ENCODE measurements at places on chromosomes 16 and 17. TPM values are rescaled to one million over a fixed set of nuclear protein-coding genes. Genes with fewer than 3 reads are reported as not detected.

The CALB2 gene
- total RNA-seq: not detected

DNA sequence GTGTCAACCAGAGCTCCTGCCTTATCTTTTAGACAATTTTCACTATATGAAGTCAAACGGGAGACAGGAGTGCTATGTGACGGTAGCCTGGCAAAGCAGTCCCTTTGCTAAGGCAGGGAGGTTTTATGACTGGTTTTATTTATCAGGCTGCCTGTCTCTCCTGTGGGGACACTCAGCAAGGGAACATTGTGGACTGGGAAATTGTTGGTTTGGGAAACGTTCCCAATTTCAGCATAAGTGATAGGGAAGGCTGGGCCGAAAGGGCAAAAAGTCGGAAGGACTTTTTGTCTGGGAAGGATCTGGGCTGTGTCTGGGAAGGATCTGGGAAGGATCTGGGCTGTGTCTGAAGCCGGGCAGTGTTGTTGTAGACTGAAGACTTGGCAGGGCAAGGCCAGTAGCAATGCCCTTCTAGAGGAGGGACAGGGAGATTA is 211.2 kb downstream of the PARN start:
- peak overlapping the region; percentile 2 for H3K27ac ChIP-seq
- H3K4me3 ChIP-seq: no peak overlapping the region
- H3K27me3 ChIP-seq: no peaks in the 10 kb centered on the region
- H3K4me1 ChIP-seq: peaks cover 4% of the 10 kb centered on the region

The ANKRD40CL gene
- not detected for total RNA-seq

- DNase-seq: peak; percentile 88
- peaks cover 81% of the 10 kb centered on the region for H3K4me1 ChIP-seq
- H3K4me3 ChIP-seq: no peak overlapping the region
- no peaks in the 10 kb centered on the region for H3K27me3 ChIP-seq
These were observed 36.0 kb downstream of the CHD9 start for GRCh38 chr16:53090591-53091411.

The LGALS9B gene
- total RNA-seq: not detected

- no peak overlapping the region for H3K27ac ChIP-seq
- no peak overlapping the region for H3K4me3 ChIP-seq
- no peaks in the 10 kb centered on the region for H3K27me3 ChIP-seq
These were observed 33.1 kb downstream of the SMARCE1 start for GRCh38 chr17:40614431-40615067.

DNA sequence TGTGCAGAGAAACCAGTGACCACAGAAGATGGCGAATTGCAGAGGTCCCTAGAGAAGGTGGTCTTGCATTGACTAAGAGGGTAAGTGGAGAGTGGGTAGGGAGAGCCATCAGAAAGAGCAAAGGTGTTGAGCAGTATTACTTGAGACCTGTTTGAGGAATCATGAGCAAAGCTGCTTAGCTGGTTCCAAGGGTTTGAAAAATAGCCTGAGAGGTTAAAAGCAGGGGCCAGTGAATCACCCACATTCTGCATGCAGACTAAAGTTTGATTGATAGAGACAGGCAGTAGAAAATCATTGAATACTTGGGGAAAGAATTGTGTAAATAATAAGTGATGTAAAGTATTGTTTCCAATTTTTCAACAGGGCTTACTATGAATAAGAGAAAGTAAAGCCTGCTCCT is 34.0 kb upstream of the KCNJ16 start:
- H3K27me3 ChIP-seq: no peaks in the 10 kb centered on the region
- no peaks in the 10 kb centered on the region for H3K4me1 ChIP-seq
- DNase-seq: no peak
- no peaks in the 10 kb centered on the region for H3K36me3 ChIP-seq
- H3K4me3 ChIP-seq: no peak overlapping the region

The CDH13 gene
- total RNA-seq: 21.1 TPM

The APRT gene
- total RNA-seq: 76.5 TPM

The MT1A gene
- 10.0 TPM for total RNA-seq

DNA sequence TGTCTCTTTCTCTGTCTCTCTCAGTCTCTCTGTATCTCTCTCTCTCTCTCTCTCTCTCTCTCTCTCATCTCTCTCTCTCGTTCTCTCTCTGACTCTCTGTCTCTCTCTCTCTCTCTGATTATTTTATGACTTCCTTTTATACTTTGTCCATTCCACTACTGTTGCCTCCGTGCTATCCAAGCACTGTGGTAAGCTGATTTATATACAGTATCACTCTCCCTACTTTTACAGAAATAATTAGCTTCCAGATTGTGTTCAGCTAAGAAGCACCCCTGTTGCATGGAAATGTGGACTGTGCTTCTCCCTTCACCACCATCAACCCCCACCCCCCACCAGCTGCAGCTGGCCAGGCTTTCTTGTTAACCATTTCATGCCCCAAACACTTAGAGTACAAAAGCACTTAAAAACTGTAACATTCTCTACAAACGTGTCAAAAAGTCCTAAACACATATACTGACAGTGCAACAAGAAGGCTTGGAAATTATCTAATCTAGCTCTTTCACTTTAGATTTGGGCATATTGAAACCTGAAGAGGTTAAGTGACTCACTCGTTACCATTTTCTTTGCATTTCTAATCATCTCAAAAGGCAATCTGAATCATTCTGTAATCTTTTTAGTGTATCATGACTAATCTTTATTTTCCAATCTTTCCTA is 11.6 kb upstream of the TMEM100 start:
- no peak for DNase-seq
- H3K27me3 ChIP-seq: no peaks in the 10 kb centered on the region
- peak overlapping the region; percentile 91 for H3K27ac ChIP-seq
- H3K4me3 ChIP-seq: no peak overlapping the region
- peaks cover 21% of the 10 kb centered on the region for H3K4me1 ChIP-seq

DNA sequence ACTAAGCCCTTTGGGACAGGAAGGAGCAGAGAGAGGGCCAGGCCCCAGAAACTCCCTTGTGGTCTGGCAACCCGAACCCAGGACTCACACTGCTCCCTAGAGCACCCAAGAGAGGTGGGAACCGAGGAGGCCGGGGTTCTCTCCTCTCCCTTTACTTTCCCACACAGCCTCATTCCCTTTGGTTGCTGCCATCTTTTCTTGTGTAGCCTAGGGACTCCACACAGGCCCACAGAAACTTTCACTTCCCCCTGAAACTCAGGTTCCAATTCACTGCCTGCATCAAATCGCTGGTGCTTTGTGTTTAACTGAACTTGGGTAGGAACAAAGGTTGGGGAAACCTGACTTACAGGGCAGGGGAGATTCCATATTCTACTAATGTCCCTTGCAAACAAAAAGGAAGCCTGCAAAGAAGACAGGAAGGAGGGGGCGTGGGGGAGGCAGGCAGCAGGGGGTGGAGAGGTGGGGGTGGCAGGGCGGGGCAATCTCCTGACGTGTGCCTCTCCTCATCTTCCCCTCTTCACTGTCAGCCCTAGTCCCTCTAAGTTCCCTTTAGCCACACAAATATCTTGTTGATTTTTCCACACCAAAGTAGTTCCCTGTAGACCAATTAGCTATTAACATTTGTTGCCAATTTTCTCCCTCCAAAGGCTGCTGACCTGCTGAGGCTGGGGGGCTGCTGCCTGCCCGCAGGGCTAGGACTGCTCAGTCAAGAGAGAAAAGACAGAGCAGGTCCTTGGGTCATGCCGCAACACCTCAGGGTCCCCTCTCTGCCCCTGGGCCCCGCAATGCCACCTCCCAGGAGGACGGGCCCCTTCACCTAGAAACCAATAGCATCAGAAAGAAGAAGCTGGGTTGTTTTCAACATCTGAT is 8.0 kb downstream of the ST3GAL2 start:
- DNase-seq: no peak
- no peaks in the 10 kb centered on the region for H3K36me3 ChIP-seq
- H3K27ac ChIP-seq: peak overlapping the region; percentile 90
- H3K4me3 ChIP-seq: no peak overlapping the region

GRCh38 chr16:20291208-20292206 is 35.8 kb downstream of the GP2 start:
- H3K27ac ChIP-seq: no peak overlapping the region
- no peaks in the 10 kb centered on the region for H3K36me3 ChIP-seq
- H3K4me3 ChIP-seq: no peak overlapping the region
- no peak for DNase-seq

DNA sequence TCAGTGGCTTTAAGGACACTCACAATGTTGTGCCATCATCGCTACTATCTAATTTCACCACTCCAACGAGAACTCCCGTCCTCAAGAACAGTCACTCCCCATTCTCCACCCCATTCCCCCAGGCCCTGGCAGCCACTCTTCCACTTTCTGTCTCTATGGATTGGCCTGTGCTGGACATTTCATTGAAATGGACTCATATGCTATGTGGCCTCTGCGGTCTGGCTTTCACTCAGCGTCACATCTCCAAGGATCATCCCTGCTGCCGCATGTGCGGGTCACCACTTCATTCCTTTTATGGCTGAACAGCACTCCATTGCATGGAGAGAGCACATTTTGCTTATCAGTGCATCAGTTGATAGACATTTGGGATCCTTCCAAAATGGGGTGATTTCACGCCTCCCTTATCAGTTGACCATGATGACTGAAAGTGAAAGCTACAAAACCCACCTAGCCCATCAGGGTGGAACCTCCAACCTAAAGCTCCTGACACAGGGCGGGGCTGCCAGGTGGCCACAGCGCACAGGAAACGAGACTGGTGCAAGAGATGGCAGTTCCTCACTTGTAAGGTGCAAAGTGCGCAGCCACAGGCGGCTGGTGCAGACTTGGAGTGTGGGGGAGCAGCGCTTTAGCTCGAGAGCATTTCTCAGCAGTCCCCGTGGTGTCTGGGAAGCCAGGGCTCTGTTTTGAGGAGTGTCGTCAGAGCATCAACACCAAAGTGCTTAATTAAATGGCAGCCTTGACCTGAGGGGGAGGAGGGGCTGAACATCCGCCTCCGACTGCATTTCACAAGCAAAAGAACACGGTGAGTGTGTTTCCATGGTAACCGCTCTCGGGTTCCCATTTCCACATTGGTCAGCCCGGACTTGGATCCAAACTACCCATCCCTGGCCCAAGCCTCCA is 23.8 kb downstream of the COTL1 start:
- H3K4me1 ChIP-seq: peaks cover 38% of the 10 kb centered on the region
- H3K27me3 ChIP-seq: no peaks in the 10 kb centered on the region
- peak overlapping the region; percentile 26 for H3K4me3 ChIP-seq

DNA sequence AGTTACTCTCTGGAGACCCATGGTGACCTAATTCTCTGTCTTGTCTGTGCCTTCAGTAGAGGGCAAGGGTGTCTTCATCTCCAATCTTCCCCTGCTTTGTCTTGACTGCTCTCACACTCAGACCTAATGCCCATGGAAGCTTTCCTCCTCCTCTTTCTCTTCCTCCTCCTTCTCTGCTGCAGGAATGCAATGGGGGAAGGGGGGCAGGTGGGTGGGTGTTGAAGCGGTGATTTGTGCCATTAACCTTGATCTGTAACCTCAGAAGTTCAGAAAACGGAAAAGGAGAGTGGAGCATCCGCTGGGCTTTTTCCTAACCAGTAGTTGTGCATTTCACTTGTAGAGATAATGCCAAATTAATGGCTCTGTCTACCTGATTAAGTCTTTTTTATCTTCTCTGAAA is 172.3 kb upstream of the CDH11 start:
- no peak overlapping the region for H3K27ac ChIP-seq
- no peaks in the 10 kb centered on the region for H3K36me3 ChIP-seq
- DNase-seq: no peak
- no peaks in the 10 kb centered on the region for H3K4me1 ChIP-seq
- no peak overlapping the region for H3K4me3 ChIP-seq

DNA sequence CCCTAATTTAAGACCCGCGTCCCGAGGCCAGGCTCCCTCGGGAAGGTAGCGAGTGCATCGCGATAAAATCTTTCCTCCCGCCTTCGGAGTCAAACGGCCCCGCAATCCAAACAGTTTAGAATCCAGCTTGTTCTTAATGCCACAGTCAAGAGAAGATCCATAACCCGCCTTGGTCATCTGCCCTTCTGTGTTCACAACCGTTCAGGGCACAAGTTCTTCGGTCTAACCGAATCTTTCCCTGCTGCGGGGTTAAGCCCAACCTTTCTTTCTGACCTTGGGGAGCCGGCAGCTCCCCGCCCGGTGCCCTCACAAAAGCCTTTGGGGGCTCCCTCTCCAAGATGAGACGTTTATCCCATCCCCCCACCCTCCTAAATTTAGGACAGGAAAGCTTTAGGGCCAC is 30.3 kb downstream of the CPSF4L start:
- H3K4me3 ChIP-seq: peak overlapping the region; percentile 98
- H3K36me3 ChIP-seq: no peaks in the 10 kb centered on the region
- no peaks in the 10 kb centered on the region for H3K27me3 ChIP-seq
- H3K4me1 ChIP-seq: peaks cover 49% of the 10 kb centered on the region
- no peak for DNase-seq

DNA sequence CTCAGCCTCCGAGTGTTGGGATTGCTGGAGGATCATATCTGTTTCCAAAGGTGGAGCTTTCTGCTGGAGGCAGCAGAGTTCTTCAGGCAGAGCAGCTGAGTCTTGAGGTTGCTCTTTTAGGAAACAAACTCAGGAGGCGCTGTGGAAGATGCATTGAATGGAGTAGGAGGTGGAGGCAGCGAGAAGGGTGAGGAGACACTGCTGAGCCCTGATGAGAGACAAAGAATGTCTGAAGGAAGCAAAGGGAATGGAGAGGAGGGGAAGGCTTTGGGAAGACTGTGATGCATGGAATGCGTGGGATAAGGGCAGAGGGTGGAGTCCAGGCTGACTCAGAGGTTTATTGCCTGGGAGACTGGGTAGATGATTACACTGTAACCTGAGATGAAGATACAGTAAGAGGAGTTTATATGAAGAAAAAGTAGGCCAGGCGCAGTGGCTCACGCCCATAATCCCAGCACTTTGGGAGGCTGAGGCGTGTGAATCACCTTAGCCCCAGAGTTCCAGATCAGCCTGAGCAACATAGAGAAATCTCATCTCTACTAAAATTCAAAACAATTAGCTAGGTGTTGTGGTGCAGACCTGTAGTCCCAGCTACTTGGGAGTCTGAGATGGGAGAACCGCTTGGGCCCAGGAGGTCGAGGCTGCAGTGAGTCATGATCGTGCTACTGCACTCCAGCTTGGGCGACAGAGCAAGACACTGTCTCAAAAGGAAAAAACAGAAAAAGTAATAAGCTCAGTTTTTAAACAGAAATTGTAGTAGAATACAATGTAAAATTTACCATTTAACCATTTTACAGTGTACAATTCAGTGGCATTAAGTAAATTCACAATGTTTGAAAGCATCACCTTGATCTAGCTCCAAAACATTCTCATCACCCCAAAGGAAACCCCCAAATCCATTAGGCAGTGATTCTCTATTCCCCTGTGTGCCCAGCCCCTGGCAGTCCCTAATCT is 17.8 kb upstream of the TMEM219 start:
- no peaks in the 10 kb centered on the region for H3K27me3 ChIP-seq
- H3K4me3 ChIP-seq: no peak overlapping the region
- H3K27ac ChIP-seq: no peak overlapping the region
- H3K4me1 ChIP-seq: no peaks in the 10 kb centered on the region

Measured in upper lobe of left lung (tissue), 6 donors.